ENCODE measurements at places on chromosomes 6 and 20. TPM values are rescaled to one million over a fixed set of nuclear protein-coding genes. Genes with fewer than 3 reads are reported as not detected.

HLA-DMA gene
- total RNA-seq, result 1.9 TPM

GRCh38 chr6:11263291-11263775 lies 30.9 kb upstream of the NEDD9 start:
- no peak for ATAC-seq

DNA sequence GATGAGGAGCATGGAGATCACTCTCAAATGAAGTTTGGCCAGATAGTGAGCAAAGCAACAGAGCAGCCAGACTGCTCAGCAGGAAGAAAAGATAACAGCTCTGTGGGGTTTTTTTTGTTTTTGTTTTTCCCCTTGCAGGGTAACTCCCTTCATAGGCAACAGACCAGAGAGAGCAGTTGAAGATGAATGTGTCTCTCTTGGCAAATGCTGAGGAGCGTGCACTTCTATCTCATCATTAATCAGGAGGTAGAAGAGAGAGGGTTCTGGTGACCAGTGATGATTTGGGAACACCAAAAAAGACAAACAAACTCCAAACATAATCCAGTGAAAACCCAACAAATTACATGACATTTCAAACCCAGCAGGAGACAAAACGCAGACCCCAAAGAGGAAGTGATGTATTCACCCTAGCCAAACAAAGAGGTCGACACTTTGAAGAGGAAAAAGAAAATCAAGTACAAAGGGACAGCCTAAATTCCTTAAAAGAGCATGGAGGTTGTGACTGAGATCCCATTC lies 66.2 kb upstream of the RREB1 start:
- no peak for ATAC-seq

- no peak for ATAC-seq
Measured at GRCh38 chr20:5481872-5482271, 165.1 kb upstream of the PROKR2 start.

DNA sequence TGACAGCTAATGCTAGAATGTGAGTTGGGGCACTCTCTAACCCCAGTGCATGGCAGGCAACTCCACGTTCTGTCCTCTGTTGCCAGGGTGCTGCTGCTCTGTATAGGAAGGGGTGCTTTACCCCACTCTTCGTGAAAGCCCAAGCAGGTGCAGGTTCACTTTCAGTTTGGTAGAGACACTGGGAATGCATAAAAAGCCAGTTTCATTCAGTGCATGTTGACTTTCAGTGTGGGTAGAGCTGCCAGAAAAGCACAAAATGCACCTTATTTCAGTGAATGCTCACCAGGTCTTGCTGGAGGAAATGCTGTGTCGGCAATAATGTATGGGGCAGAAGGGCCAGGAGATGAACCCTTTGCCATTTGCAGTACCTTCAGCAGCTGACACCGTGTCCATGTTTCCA lies 62.1 kb upstream of the ADGRB3 start:
- no peak for ATAC-seq

RNF144B gene
- total RNA-seq, result 6.2 TPM

CNBD2 gene
- 8.4 TPM for total RNA-seq

DNA sequence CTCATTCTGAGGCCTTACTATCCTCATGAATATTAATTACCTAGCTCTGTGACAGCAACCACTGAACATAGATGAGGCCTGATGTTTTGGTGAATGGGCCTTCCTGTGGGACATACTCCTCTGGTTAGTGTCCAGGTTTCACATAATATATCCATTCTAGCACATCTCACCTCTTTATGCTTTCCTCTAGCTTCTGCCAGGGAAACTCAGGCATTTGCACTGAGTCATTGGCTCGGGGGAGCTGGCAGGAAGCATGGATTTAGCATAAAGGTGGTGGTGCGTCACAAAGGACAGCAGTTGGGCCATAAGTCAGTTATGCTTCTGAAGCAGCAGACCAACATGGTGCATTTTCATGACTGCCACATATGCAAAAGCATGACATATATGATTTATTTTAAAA lies 37.5 kb upstream of the TMEM170B start:
- no peak for ATAC-seq

UBR2 gene
- total RNA-seq, result 23.9 TPM

DNA sequence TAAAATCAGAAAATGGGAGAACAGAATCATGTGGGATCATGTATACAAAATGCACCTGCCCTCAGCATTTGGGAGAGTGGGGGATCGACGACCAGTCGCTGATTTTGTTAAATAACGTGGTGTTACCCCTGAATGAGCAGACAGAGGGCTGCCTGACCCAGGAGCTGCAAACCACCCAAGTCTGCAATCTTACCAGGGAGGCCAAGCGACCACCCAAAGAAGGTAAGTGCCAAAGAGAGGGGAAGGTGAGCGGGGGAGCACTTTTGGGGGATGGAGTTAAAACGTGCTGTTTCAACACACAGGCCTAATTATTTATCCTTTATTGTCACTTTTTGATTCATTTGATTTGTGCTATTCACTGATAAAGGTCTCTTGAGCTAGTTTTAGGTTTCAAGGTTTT lies 4.1 kb downstream of the ADGRB3 start:
- no peak for ATAC-seq

PANK2 gene
- 16.7 TPM for total RNA-seq

DNA sequence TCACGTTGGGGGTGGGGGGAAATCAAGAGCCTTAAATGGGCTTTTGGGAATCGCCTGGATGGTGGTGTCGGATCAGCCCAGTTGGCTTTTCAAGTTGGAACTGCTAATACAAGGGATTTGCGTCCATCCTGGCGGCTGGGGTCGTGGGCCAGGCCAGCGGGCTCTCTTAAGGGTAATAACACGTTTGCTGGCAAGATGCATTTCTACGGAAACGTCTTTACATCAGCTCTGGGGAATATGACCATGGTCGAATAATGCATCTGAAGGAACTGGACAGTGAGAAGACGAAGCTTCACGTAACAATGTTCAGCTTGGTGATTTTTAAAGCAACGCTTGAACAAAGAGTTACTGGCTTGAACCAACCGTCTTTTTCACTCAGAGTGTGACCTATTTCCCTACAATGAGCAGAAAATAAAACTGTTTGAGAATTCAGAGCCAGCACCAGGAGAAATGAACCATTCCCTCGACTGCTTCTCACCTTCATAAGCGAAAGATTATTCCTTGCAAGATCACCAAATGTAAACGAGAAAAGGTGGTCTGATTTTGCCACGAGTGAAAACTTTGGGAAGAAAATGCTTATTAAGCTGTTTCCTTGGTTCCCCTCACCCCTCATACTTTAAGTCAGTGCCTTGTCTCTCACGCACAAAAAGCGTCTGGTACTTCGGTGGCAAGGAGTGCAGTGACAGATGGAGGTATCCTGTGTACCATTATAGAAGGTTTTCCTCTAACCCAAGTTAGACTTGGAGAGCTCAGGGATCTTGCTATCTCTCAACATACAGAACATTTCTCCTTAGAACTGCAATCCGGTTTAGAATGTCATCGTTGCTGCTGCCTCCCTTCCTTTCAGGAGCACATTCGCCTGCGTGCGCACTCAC lies 1.4 kb upstream of the MARCKS start:
- ATAC-seq, result no peak

DNA sequence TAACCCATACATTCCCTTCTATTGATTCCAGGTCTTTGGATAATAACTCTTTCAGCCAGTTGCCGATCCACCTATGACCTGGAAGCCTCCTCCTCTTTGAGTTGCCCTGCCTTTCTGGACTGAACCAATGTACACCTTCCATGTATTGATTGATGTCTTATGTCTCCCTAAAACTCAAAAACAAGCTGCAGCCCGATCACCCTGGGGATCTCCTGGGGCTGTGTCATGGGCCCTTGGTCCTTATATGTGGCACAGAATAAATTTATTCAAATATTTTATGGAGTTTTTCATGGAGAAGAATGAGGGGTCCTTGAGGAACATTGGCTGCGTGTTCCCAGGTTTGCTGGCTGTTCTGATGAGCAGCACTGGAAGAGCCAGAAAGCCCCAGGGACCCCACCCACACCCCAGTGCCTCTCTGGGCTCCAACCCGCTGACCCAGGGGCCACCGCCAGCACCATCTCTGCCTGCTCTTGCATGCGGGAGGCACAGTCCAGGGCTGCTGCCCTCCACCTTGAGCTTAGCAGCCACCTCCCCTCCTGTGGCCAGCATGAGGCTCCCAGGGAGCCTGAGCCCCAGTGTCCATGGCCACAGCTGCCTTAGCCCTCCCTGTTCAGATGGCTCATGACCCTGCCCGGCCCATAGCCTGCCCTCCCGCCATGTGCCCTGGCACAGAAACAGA lies 36.5 kb upstream of the CST7 start:
- ATAC-seq, result no peak

DNA sequence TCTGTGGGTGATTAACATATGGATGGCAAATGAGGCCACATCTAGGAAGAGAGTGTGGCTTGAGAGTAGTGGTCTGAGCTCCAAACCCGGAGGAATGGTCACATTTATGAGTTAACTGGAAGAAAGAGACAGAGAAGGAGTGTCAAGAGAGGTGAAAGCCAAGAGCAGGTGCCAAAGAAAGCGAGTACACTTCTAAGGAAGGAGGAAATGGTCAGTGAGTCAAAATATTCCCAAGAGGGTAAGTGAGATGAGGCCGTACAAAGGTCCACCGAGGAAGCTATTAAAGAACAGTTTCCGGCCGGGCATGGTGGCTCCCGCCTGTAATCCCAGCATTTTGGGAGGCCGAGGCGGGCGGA lies 104.5 kb upstream of the RNF24 start:
- ATAC-seq, result no peak

- peak; percentile 44 for ATAC-seq
Measured at GRCh38 chr20:38095017-38095686, 61.6 kb downstream of the RPRD1B start.

DNA sequence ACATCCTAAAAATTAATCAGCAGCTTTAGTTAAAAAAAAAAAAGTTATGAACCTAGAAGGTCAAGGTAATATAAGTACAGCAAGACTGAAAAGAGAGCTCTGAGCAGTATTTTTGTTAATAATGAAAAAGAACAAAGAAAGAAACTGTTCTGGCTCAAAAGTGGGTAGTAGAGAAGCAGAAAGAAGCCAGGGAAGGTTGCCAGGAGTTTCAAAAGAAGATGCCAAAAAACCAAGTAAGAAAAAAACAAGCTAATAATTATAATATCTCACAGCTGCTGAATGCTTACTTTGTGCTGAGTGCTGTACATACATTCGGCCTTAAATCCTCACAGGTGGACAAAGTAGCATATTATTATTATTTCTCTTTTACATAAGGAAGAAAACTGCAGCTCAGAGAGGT lies 31.9 kb downstream of the NRSN1 start:
- ATAC-seq, result no peak

All from motor neuron (in vitro differentiated cells).